Naive thymus-derived CD8-positive, alpha-beta T cell (primary cell): ENCODE measurements at places on chromosomes 2 and 18.

- DNase-seq: no peak
Measured at GRCh38 chr2:176139661-176140512, 10.4 kb downstream of the HOXD8 start.

- DNase-seq: no peak
Measured at GRCh38 chr18:40152859-40153258, 1802.2 kb upstream of the PIK3C3 start.

- DNase-seq: no peak
Measured at GRCh38 chr2:140604788-140605187, 1526.0 kb downstream of the LRP1B start.

GRCh38 chr2:28678175-28678855 lies 73.3 kb upstream of the PPP1CB start:
- no peak for DNase-seq

DNA sequence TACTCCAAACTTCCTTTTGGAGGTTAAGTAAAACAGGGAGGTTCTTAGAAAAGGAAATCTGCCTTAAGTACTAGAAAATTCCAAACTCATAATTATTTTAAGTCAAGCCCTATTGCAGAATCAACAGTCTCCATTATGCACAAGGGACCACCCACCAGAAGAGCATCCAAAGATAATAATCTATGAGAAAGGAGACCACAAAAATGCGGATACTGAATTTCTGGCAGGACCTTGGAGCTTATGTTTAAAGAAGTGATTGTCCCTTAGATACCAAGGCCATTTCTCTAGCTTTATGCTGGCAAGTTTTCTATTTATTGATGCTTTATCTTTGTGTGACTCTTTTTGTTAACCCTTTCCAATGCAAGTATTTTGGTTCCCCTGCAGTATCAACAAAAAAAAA lies 404.0 kb upstream of the MMADHC start:
- DNase-seq: no peak

DNA sequence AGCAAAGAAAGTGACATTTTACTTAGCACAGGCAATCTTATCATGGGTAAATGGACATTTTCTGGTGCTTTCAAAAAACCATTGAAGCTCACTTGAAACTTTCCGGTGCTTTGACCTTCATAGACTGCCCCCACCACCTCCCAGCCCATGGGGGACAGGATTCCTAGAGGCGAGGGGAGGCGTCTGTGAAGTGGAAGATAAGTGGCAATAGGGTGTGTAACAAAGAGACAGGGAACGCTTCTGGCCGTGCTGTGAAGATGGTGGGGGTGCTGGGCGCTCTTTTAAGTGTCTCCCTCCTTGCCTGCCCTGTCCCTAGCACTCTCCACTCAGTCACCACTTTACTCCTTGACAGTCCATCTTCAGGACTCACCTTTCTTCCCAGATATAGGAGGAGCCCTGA lies 23.4 kb upstream of the GMPPA start:
- no peak for DNase-seq

DNA sequence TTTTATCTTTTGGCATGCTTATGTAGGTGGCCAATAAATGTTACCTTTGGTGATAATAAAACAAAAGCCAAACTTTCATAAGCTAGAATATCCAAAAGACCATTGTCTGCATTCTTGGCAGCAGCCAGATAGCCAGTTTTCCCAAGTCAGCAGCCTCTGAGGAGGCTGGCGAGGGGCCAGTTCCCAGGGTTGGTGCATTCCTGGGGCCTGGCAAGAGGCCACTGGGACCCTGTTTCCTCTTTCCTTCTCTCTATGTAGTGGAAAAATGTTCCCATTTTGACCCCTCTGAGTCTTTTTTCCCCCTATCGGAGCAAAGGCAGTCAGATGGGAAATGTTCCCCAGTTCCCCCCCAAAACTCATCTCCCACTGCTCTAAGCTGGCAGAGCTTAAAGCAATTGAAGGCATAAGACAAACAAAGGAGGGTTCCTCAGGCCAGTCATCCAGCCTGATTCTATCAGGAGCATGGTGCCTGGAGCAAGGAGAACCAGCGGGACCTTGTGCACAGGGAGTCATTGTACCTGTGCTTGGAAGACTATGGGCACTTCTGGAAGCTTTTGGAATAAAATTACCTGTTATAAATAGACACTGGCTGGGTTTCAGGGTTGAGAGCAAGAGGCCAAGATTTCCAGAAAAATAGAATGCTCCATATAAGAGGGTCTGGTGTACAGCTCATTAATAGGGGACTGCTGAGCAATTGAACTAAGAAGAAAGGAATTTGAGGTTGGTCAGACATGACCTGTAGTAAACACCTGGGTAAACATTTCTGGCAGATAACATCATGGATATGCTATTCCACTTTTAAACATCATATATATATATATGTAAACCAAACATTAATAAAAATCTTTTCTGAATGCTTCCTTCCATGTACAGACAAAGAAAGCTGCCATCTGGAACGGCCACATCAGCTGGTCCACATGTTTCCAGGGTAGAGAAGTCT lies 63.4 kb downstream of the NCKAP5 start:
- DNase-seq: no peak

- no peak for DNase-seq
Measured at GRCh38 chr2:3212984-3213383, 164.6 kb downstream of the EIPR1 start.

DNA sequence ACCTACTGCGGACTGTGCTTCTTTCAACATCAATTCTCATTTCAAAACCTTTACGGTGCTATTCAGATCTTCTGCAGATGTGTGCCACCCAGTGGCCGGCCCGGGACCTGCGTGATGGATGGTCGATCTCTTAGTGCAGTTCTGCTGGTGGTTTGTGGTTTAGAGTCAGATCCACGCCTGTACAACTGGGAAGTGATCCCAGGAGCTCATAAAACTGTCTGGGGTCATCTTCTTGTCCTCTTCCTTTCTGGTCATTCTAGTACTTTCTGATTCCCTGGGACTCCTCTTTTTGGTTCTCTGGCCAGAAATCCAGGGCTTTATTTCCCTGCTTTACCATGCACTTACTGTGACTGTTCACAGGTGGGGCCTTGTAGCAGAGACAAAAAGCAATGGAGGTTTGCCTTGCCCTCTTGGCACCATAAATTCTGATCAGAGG lies 15.8 kb upstream of the SELENOI start:
- DNase-seq: peak; percentile 78

GRCh38 chr2:226336283-226336682 lies 463.3 kb downstream of the IRS1 start:
- DNase-seq: no peak

- DNase-seq: no peak
Measured at GRCh38 chr2:42614838-42615237, 46.4 kb downstream of the MTA3 start.

DNA sequence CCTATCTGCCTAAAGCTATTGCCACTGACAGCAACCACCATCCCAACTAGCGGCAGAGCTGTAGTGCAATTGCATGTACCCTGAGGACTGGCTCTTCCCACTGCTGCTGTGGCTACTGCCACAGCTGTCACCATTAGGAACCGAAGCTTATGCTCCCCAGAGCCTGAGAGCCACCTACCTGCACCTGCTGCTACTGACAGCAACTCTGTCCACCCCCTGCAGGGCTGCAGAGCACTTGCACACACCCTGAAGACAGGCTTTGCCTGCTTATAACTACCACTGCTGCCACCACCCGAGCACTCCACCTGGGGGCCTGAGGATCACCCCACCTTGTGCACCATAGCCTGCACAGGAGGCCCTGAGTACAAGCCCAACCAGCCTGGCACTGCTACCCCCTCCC lies 217.6 kb upstream of the FOSL2 start:
- no peak for DNase-seq

GRCh38 chr2:127066942-127067341 lies 40.0 kb downstream of the BIN1 start:
- no peak for DNase-seq

- DNase-seq: peak; percentile 68
Measured at GRCh38 chr2:48343571-48344440, 186.1 kb upstream of the STON1 start.

- no peak for DNase-seq
Measured at GRCh38 chr2:110802208-110802932, 70.0 kb downstream of the ACOXL start.

DNA sequence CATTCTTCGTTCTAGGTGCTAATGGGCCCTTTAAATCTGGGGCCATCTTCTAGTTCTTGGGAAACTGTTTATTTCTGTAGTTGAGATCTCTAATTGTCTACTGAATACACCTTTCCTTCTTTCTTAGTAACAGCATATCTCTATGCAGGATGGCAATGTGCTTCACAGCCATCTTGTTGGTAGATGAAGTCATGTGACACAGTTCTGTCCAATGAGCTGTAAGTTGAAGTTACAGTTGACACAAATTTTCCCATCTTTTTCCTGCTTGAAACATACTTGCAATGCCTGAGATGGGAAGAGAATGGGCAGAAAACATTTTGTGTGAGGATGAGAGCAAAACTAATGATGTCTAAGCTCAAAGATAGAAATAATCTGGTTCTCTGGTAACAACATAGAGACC lies 57.3 kb upstream of the PHLPP1 start:
- no peak for DNase-seq

- no peak for DNase-seq
Measured at GRCh38 chr18:47528343-47528742, 276.9 kb upstream of the SKOR2 start.

DNA sequence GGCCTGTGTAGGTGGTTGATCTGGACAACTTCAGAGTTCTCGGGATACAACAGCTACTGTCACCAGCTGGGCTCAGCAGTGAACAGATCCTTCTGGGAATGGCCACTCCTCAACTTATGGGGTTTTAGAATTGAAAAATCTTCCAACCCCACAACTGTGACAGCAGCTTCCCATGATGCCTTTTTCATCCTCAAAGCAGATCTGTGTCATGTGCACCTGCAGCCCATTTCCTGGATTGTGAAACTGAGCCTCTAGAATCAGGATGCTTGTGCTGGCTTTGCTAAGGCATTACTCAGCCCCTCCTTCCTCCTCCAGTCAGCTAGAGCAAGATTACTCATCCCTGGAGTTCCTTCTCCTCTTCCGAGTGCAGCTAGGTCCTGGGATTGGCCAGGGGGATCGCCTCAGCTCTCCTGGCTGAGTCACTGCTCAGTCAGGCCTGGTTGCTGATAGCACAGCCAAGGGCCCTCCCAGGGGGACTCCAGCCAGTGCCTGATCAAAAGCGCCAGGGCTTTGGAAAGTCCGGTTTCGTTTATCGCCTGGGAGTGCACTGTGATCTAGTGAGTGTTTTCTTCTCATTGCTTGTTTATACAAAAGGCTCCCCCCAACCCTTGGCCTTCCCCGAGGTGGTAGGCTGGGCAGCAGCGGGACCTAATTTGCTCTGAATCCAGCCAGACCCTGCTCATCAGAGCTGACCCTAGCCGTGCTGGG lies 2.4 kb upstream of the LPIN1 start:
- DNase-seq: no peak

DNA sequence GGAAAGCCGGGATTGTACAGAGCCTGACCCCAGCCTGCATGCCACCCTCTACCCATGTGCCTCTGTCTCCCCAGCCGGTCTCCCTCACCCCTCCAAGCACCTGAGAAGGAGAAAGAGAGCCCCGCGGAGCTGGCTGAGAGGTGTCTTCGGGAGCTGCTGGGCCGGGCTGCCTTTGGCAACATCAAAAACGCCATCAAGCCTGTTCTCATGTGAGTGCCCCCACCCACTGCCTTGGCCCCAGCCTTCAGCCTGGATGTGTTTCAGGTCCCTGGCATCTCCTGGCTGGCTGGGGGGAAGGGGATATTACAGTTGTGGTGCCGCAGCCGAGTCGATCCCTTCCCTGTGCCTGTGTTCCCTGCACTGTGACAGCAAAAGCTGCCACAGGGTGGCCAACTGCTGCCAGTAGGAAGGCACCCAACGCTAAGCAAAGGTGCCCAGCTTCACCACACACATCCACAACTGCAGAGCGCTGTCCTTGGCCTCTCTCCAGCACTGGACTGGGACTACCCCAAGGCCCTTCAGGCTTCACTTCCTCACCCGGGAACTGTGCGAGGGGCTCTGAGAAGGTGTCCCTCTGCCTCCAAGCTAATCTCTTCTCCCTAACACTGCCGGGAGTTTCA lies 38.4 kb downstream of the POMC start:
- no peak for DNase-seq

DNA sequence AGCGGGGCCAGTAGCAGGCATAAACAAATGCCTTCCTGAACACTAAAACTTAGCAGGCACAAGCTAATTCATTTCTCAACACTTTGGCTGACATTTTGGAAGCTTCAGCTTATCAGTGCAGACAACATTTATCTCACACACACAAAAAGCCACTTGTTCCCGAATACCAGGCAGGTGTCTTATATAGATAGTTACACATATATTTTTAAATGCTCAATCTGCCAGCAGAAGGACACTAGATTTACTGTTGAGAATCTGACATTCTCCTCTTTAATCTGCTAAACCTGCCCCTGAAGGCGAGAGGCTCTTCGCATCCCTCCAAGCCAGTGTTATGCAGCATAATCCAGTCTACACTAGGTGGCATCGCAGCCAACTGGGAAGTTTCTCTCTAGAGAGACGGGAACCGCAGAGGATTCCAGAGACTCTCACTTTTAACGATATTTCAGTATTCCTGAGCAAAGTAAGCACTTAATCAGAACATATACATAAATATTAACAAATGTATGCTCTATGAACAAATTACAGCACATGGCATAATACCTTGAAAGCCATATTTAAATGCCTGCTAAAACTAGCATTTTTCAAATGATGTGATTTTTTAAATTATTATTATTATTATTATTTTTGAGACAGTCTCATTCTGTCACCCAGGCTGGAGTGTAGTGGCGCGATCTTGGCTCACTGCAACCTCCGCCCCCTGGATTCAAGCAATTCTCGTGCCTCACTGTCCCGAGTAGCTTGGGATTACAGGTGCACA lies 90.2 kb upstream of the SCG2 start:
- no peak for DNase-seq

- no peak for DNase-seq
Measured at GRCh38 chr18:59308938-59309260, 9.6 kb downstream of the CPLX4 start.

GRCh38 chr2:61367177-61367576 lies 103.7 kb downstream of the USP34 start:
- no peak for DNase-seq

GRCh38 chr18:2612996-2613395 lies 41.6 kb downstream of the NDC80 start:
- no peak for DNase-seq

GRCh38 chr2:108870069-108870644 lies 83.6 kb downstream of the CCDC138 start:
- DNase-seq: no peak

DNA sequence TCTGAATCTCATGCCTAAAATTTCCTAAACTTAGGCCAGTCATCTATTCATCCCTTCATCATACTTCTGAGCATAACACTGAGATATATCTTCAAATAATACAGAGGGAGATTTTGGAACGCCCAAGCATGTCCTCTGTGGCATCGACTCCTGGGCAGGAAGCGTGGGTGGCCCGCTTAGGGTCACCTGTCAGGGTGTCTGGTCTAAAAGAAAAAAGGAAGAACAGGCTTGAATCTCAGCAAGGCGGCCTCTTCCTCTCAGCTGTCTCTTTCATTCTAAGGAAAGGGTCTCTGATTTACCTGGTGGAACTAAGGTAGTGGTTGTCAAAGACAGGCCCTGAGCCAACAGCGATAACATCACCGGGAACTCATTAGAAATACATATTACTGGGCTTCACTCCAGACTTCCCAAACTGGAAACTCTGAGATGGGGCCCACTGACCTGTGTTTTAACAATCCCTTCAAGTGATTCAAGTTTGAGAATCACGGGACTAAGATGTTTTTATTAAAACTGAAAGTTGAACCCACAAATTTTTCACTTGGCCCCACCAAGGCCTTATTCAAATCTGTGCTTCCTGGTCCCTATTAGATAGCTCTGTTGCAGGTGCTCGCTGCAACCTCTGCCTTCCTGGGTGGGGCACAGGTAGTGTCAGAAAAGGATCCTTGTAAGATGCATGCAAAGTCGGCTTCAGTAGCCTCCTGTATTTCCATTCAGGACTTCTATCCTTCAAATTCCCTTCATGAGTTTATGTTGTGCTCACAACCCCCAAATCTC lies 162.3 kb upstream of the CCDC68 start:
- DNase-seq: no peak
